ENCODE measurements at places on chromosomes 5 and 9.

- no peak for DNase-seq
Measured at GRCh38 chr9:136204145-136204805, 653 bp downstream of the LHX3 start.

- DNase-seq = peak; percentile 59
Measured at GRCh38 chr5:139391570-139392323, 2.0 kb upstream of the MZB1 start.

- DNase-seq = no peak
Measured at GRCh38 chr9:73149371-73150067, 2.1 kb upstream of the ANXA1 start.

DNA sequence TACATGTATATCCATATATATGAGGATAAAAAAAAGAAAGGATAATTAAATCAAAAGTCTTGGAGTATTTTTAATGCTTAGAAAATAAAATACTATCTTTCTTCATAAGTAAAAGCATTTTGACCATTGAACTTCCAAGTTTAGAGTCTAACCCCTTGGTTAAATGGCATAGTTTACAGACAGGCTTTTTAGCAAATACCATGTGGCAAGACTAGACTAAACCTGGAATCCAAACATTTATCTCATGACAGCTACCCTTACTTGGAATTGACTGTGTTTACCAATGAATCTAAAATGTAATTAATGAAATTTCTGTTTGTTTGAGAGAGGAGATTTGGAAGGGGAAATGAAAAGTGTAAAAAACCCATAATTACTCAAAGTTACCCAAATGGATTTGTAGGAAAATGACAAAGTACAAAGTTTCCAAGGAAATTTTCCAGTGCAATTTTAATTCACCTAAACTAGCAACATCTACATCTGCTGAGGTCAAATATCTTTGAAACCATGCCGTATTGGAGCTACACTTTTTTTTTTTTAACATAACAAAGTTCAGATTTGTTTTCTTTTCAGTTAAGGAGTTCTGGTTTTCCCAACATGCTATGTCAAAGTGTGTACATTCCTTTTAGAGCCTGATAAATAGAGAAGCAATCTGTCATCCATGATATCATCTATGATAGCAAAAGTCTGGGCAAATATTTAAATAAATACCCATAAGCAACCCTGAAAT lies 272.1 kb upstream of the DAB2 start:
- DNase-seq = no peak

DNA sequence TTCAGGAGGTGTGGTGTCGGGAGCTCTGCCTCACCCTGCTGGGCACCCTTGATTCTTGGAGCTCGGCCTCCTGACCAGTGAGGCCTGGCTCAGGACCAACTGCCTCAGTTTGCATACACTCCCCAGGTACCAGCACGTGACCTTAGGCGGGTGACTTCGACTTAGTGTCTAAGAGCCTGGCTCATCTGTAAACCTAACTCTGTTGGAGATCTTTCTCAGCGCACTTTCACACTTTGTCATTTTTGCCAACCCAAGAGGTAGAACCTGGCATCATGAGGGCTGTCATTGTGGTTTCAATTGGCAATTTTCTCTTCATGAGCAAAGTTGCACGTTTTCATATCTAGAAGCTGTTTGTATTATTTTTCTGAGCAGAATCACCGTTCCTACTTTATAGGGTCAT lies 13.4 kb upstream of the WNK2 start:
- DNase-seq = no peak

- no peak for DNase-seq
Measured at GRCh38 chr5:171675511-171675910, 110.1 kb upstream of the SMIM23 start.

DNA sequence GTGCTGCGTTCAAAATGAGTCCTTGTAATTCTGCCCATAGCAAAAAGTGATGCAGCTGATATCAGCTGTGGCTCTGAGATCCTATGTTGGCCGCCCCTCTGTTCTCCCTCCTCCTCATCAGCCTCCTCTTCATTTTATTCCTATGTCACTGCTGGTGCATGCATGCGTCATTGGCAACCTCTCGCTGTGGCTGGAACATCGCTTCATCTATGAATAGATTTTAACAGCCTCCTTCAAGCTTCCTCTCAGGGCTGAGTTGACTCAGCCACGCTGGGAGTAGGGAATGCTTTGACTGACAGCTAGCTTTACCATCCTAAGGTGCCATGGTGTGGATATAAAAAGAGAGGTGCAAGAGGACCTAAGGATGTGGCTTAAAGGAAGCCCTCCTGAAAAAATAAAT lies 303.5 kb downstream of the PLK2 start:
- DNase-seq = no peak

DNA sequence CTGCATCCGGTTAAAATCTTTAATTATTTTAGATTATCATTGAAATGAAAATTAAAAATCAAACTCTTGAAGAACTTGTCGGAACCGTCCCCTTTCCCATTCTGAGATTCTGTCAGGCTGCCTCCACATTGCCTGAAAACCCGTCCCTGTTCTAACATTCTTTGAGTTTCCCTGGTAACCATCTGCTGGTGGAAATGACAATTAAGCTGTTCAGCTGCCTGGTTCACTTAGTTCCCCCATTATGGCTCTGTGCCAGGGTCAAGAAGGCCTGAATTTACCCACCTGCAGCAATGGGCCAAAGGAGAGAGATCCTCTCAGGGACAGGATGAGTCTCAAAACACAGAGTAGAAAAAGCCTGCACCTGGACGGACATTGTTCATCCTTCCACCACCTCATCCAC lies 11.8 kb upstream of the TCOF1 start:
- no peak for DNase-seq

DNA sequence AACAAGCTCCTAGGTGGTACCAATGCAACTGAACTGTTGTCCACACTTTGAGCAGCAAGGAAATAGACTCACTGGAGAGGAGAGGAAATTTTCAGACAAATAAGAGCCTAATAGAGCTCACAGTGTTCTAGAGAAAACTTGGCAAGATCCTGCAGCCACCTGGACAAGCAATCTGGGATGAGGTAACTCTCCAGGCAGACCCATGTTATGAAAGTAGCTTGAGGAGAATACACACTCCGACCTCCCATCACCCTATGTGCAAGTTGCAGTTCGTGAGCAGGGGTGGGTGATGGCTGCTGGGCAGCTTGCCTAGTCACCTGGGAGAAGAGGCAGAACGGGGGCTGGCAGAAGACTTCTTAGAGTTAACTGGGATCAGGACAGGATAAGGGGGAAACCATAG lies 102.2 kb downstream of the KLF4 start:
- DNase-seq = no peak

DNA sequence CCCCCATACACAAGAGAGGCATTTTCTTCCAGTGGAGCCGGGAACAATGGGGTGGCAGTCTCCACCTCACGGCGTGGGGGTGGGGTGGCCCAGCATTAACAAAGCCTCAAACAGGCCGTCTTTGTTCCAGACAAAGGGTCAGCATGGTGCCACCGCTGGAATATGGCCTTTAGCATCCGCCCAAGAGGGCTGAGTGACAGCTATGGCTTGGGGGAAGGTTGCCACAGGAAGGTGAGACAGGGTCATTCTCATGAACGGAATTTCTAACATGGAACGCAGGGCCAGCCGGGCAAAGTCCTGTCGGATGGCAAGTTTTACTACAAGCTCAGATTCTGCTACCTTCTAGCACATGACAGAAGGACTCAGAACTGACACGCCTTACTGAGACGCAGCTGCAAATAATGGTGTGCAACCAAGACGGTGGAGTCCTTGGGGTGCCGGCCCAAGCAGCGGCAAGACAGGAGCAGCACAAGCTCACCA lies 64.0 kb downstream of the OTULIN start:
- peak; percentile 93 for DNase-seq

GRCh38 chr5:75640395-75640794 lies 29.1 kb downstream of the ANKDD1B start:
- DNase-seq = no peak

DNA sequence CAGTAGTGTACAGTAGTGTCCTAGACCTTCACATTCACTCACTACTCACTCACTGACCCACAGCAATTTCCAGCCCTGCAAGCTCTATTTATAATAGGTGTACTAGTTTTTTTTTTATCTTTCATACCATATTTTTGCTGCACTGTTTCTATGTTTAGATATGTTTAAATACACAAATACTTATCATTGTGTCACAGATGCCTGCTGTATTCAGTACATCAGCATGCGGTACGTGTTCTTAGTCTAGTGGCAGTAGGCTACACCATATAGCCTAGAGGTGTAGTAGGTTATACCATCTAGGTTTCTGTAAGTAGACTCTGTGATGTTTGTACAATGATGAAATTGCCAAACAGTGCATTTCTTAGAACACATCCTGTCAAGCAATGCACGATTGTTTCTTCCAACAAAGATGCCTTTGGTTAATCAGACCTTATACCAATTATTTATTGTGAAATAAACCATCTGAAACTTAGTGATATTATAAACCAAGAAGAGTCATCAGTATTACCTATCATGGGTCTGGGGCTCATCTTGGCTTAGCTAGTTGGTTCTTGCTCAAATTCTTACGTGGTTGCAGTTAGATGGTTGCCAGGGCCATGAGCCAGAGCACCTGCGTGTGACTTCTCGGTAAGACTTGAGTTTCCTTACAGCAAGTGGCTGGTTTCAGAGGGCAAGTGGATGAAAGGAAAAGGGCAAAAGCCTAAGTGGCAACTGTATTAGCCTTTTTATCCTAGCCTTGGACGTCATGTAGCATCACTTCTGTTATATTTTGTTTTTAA lies 41.1 kb downstream of the ERBIN start:
- no peak for DNase-seq

DNA sequence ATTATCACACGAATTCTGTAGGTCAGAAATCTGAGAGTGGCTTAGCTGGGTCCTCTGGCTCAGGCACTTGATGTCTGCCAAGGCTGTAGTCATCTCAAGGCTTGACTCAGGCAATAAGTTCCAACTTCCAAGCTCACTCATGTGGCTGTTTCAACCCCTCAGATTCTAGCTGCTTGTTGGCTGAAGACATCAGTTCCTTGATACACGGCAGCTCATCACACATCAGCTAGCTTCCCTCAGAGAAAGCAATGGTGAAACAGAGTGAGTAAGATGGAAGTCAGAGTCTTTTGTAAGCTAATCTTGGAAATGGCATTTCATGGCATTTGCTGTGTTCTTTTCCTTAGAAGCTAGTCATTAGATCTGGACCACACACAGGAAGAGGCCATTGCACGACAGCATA lies 204.2 kb upstream of the PTGER4 start:
- DNase-seq = no peak
